ENCODE measurements at places on chromosomes 13 and 19.

DNA sequence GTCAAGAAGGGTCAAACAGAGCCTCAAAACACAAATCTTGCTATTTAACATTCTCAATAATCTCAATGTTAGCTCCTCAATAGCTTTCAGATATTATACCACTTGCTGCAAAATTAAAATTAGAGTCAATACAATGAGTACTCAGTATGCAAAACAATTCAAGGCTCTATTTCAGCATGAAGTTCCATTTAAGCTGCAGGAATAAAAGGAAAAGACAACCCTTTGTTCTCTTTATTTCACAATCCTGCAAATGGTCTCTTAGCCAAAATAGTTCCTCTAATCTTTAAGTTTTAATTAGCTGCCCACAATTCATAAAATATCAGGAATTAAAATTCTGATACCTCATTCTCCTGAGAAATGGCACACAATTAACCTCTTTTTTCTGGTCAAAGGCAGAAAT, 40.5 kb upstream of the DCT start:
- DNase-seq, result peak; percentile 33

DNA sequence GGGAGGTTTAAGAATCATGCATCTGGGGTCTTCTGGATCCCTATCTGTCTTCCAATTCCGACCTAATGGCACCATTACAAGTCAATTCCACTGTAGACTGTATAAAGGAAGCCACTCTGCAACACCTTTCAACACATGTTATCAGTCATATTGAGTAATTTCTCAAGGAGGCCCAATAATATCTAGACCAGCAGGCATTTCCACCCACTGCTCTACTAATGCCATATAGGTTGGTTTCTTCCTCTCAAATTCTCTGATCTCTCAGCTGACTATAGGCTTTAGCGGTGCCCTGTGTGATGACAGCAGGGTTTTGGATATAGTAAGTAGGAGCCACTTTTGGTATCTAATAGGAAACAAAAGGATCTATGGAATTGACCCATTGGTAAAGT, 12.4 kb upstream of the ITM2B start:
- no peak for DNase-seq

- DNase-seq, result peak; percentile 97
These were observed 236.0 kb downstream of the PCDH9 start for GRCh38 chr13:66994097-66994496.

DNA sequence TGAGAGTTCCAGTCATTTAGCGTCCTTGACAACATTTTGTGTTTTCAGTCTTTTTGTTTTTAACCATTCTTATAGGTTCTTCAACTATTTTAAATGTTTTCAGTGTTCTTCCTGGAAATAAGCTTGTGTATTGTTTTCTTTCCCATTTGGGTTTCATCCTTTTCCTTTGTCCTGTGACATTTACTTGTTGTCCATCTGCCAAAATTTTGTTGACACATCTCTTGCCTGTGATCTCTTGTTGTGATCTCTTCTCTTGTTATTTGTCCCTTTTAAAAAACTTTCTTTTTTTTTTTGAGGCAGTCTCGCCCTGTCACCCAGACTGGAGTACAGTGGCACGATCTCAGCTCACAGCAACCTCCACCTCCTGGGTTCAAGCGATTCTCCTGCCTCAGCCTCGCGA, 96.5 kb downstream of the PDS5B start:
- DNase-seq, result peak; percentile 64

DNA sequence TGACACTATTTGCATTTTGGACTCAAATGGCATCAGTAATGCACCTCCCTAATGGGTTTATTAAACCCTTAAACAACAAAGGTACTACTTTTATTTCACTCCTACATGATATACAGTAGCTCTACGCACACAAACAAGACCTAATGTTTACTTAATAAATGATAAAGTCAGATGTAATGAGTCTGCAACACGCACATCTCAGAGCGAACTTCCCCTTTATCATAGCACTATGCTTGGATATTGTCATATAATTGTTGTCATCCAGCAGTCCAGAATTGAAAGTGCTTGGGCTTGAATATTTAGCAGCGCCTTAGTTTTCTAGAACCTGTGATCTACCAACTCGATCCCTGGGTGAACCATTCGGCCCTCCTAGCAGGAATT, 772 bp downstream of the PARP4 start:
- peak; percentile 62 for DNase-seq

DNA sequence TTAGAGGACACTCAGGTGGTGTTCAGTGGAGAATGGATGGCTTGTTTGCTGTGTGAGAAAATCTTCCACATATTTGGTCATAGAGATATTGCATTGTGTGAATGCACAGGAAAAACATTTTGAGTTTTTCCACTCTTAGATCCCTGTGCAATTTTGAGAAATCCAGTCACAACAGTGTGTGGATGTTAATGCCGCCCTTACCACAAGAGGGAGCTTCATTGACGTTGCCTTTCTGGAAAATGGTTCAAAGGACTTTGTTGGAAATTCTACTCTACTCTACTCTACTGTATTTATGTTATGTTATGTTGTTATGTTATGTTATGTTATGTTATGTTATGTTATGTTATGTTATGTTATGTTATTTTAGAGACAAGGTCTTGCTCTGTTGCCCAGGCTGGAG, 13.4 kb downstream of the ZNF20 start:
- DNase-seq, result no peak

DNA sequence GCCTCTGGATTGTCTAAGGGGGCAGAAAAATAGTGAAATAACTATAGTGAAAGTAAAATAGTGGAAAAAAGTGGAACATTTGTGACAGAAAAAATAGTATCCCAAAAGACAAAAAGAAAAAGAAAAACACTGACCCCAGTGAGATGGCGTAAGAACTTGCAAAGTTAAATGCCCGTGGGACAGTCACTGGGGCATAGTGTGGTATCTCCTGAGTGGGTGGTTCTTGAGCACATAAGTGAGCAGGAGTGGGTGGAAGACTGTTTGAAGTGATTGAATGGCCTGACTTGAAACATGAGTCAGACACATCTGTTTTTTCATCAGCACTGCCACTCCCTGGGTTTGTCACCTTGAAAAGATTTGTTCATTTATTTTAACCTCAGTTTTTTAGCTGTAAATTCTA, 2.5 kb downstream of the ZNF430 start:
- DNase-seq, result no peak

GRCh38 chr19:36931684-36932083, 15.6 kb downstream of the ZNF568 start:
- DNase-seq, result no peak

DNA sequence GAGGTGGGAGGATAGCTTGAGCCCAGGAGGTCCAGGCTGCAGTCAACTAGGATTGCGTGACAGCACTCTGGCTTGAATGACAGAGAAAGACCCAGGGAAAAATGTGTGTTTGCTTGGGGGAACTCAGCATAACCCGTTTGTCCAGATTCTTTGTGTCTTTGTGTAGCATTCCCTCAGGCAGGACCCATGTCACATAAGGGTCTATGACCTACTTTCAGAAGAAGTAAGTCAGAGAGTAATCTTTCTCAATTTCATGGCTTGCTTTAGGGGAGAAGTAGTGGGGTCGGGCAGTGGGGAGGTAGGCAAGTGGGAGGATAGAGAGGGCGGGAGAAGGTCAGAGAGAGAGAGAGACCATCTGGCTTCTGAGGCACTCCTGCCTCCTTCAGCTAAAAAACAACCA, 11.9 kb upstream of the PSPC1 start:
- no peak for DNase-seq

DNA sequence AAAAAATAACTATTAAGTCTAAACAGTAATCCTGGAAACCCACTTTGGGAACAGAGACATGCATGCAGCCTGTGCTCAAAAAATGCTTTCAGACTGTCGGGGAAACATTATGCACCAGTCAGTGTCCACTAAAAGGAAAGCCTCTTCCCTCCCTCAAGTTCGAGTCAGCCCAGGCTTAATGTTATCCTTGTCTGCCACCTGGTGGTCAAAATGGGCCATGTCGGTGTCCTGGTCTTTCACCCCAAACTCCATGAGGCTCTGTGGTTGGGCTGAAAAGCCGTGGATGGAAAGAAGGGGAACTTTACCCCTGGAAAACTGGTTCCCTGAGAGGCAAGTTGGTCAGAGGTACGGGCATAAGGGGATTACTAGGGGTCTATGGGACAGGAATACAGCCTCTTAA, 88.4 kb upstream of the ZNF492 start:
- peak; percentile 57 for DNase-seq

GRCh38 chr13:25493931-25494640, 122.3 kb downstream of the ATP8A2 start:
- DNase-seq, result no peak

GRCh38 chr19:33267706-33268105, 34.6 kb downstream of the CEBPA start:
- DNase-seq, result no peak

- no peak for DNase-seq
These were observed 653 bp downstream of the MVB12A start for GRCh38 chr19:17420475-17420924.

DNA sequence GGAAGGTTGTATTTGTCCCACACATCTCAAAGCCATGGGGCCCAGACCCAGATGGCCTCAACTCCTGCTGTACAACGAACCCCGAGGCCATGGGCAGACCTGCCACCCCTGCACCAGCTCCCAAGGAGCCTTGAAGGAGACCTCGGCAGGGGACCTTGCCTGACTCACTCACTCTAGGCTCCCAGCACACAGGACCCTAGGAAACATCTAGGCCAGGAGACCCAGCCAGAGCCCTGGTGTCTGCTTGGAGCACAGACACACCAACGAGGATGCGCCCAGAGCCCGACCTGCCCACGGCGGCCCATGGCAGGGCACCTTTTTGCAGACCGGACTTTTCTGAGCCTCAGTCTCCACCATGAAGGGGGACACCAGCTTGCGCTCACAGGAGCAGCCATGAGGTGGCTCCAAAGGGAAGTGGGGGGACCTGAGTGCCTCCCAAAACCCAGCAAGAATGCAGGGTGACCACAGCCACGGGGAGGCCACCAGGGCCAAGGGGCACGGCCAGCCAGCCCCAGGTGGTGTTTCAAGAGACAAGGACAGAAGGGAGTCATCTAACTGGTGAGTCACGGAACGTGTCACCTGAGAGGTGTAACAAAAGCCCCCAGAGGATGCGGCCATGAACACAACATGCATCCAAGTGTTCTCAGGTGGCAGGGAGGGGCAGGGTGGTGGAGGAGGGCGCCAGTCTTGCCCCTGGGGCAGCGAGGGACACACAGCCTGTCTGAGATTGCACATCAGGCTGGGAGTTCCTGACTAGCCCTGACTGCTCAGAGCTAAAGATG, 4.9 kb upstream of the CERS1 start:
- DNase-seq, result no peak

DNA sequence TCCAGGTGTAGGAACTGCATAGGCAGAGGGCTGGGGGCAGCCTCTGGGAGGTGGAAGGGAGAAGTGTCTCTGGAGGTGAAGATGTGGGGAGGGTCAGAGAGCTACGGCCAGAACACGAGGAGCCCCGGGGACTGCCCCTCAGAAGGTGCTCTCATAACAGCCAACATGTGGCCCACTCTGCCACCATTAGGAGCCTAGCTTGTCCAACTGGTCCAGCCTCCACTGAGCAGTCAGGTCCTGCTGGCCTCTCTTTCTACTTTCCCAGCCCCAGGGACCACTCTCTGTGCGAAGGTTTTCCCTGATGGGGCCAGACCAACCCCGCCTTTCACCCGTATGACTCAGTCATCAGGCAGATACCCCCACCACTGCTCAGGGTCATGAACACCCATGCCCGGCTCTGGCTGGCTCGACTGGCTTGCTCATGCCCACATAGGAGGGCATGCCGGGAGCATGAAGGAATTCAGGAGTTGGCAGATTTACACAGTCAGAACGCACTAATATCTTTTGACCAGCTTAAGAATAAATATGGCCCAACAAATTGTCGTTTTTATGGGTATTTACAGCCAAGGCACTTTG, 37.5 kb upstream of the C19orf12 start:
- DNase-seq, result no peak

DNA sequence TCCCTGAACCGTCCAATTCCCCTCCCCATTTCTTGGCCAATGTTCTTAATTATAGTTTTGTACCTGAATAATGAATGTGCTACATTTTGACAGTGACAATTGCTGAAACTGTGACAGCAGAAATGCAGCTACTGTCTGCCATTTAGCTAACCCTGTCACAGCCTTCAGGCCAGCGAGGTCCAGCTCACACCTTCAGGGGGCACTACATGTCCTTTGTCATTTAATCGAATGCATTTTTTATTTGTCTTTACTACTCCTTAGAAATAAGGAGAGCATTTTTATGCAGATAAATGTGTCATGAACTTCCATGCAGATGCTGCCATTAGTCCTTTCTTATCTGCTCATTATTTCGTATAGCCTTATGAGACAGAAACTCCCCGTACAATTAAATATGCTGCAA, 159.9 kb downstream of the MZT1 start:
- no peak for DNase-seq

GRCh38 chr13:62512194-62513141, 1096.8 kb upstream of the PCDH20 start:
- DNase-seq, result peak; percentile 57

DNA sequence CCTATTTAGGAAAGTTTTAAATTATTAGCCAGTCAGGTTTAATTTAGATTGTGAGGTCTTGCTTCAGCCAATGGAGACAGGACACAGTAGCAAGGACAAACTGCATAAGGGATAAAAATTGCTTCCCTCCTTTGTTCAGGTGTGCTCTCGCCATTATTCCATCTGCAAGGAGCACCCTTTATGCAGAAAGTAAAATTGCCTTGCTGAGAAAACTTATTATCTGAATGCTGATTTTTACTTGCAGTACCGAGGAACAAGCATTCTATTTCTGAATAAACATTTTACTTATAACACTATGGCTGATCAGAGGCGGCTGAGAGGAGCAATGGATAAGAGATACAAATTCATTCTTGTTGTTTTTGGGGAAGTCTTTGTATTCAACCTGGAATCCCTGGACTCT, 8.0 kb downstream of the CYP4F22 start:
- DNase-seq, result no peak

DNA sequence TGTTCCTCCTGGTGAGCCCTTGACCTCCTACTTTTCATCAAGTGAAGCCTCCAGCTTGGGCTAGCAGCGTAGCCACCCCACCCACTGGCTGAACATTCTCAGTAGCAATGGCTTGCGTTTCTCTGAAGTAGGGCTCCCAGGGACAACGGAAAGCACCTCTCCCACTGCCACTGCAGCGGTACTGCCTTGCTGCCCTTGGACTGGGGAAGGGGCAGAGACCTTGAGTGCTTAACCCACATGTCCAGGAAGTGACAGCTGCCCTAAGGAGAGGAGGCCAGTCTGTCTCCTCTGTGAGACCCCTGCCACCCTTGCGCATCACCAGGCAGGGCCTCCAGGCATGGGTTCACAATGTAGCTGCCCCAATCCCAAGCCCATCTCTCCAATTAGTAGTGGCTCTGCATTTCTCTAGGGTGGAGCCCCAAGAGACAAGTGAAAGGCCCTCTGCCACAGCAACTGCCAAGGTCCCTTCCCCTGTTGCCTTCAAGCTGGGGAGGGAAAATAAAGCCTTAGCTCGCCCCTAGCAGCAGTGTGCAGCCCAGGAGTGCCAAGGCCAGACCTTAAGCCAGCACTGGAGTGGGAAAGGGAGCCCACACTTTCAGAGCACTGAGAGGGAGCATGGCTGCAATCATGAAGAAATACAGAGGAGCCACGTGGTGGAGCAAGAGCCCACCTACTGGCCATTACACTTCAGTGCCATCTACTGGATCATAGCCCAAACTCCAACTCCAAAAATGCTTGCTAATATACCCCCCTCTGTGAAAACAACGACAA, 175.9 kb upstream of the TRPC4 start:
- DNase-seq, result no peak

GRCh38 chr13:50370303-50370950, 355.2 kb downstream of the KCNRG start:
- DNase-seq, result peak; percentile 36

- no peak for DNase-seq
These were observed 1142.4 kb downstream of the SLITRK1 start for GRCh38 chr13:82739881-82740280.

All from pons (tissue), 1 donor.